ENCODE measurements at places on chromosomes 3 and 15. TPM values are rescaled to one million over a fixed set of nuclear protein-coding genes. Genes with fewer than 3 reads are reported as not detected.

Gene CASR
- total RNA-seq: not detected

Gene SMCO1
- not detected for total RNA-seq

DNA sequence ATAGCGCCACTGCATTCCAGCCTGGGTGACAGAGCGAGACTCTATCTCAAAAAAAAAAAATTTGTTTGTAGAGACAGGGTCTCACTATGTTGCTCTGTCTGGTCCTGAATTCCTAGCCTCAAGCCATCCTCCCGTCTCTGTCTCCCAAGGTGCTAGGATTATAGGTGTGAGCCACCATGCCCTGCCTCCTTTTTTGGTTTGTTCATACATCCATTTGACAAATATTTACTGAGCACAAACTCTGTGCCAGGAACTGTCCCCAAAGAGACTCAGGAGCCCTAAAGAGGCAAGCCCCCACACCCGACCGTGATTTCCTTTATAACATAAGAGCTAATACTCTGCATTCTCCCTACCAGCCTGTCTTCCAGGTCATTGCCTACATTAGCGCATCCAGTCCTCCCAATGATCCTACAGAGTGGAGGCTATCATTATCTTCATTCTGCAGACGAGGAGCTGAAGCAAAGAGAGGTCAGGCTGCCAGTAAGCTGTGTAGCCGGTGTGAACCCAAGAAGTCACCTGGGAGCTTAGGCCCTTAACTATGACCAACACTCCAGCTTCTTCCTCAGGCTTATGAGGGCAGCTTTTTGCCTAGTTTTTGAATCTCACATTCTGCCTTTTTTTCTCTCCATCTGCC lies 6.3 kb upstream of the PXK start:
- no peak for DNase-seq

DNA sequence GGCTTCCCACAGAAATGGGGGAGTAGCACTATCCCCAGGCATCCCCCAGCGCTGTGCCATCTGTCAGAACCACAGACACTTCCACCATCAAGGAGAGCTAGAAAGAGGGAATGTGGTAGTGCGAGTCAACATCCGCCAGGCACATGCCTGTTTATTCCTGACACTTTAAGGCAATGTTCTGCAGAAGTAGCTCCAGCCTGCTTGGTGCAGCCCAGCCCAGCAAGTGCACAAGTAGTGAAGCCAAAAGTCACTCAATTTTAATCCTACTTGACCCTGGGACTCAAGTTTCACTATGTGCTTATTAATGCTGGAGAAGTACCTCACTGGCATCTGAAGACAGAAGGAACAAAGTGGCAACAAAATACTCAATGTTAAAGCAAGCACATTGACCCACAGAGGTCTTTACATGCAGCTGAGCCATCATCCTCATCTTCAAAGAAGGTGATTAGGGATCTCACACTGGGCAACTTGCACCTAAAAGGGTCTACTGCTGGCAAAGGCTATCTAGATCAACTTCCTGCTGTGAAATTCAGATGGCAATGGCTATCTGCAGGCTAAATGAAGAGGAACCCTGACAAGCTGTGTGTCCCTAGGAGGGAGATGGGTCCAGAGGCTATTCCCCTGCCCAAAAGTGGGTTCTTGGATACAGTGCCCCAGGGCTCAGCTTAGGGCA lies 61.4 kb upstream of the CLDN18 start:
- no peak for DNase-seq

- DNase-seq: no peak
These were observed 165.6 kb downstream of the OCA2 start for GRCh38 chr15:27933562-27933961.

DNA sequence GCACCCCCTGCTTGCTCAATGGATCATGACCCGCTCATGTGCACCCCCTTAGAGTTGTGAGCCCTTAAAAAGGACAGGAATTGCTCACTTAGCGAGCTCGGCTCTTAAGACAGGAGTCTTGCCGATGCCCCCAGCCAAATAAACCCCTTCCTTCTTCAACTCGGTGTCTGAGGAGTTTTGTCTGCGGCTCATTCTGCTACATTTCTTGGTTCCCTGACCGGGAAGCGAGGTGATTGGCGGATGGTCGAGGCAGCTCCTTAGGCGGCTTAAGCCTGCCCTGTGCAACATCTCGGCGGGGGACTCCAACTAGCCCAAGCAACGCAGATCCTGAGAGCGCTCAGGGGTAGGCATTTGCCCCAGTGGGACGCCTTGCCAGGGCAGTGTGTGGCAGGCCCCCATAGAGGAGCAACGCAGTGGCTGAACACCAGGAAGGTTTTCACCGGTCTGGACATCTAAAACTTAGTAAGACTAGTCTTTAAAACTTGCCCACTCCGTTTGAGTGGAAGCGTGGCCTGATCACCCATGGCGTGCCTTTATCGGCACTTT lies 9.5 kb downstream of the SLCO2A1 start:
- DNase-seq: no peak
